Stimulated activated CD8-positive, alpha-beta memory T cell treated with anti-CD3 and anti-CD28 coated beads, Interleukin-2, amount 100 ng/mL, for 48 hours (primary cell): ENCODE measurements at places on chromosomes 2 and 18.

DNA sequence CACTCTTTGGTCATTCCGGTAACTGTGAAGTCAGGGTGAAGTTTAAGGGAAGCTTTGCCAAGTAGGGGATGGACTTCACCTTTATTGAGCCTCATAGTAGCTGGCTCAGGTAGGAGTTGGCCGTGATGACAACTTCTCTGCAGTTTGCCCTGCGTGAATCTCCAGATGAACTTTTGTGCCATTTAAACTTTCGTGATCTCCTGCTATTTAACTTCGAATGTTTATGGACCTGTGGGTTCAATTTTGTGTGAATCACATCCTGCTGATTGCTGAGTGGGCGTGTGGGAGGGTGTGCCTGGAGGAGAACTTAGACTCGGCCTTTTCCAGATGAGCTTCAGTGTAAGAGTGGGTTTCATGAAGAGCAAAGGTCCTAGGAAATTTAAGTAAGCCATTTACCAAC lies 4.2 kb downstream of the UGT1A1 start:
- no peak for DNase-seq

DNA sequence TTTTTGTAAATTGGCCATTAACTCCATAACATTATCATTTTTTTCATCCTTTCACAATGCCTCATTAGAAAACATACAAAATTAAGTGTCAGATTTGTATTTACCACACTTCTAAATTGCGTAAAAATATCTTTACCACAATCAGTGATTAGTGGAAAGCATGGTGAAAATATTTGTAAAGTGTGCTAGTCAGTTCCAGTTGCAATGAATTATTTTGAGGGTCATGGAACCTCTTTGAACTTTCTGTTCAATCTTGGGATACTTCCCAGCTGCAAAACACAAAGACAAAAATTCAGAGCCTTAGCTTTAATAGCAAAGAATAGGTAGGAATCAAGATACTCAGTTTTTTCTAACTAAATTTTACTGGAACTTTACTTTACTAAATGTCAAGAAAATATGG lies 4.0 kb upstream of the COL3A1 start:
- no peak for DNase-seq

- DNase-seq: no peak
Observed at GRCh38 chr2:106965611-106966010, 79.6 kb upstream of the ST6GAL2 start.

- DNase-seq: no peak
Observed at GRCh38 chr2:128422571-128422970, 103.9 kb upstream of the HS6ST1 start.

GRCh38 chr2:1708476-1709334 lies 35.6 kb downstream of the PXDN start:
- no peak for DNase-seq

GRCh38 chr2:235776531-235776930 lies 282.7 kb downstream of the AGAP1 start:
- no peak for DNase-seq

DNA sequence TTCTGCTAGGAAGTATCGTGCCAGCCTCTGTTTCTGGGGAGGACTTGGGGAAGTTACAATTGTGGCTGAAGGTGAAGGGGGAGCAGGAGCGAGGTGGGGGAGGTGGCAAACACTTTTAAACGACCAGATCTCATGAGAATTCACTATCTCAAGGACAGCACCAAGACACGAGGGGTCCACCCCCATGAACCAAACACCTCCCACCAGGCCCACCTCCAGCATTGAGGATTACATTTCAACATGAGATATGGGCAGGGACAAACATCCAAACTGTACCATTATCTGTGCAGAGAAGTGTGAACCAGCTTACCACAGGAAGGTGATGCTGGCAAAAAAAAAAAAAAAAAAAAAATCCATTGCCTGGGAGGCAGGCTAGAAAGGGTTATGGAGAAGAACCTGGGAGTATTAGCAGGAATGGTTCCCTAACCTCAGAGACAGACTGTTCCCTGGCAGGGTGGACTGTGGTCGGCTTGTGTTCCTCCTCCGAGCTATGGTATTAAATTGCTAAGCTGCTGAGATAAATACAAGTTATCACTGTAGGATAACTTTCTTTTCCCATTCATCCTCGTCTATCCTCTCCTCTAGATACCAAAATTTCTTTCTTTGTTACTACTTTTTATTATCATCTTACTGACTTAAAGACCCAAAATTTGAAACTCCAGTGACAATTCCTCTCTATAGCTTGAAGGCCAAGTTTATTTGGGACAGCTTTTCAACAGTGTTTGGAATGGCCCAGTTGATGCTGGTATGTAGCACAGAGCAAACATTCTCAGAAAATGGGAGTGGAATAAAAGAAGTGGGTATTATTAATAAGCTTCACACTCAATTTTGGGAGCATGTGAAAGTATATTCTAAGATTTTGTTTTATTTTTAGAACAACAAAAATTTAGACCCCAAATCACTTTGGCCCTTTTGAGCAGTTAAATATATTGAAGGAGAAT lies 73.7 kb upstream of the MAP3K20 start:
- DNase-seq: no peak

- no peak for DNase-seq
Observed at GRCh38 chr18:199768-200167, 41.4 kb downstream of the USP14 start.

DNA sequence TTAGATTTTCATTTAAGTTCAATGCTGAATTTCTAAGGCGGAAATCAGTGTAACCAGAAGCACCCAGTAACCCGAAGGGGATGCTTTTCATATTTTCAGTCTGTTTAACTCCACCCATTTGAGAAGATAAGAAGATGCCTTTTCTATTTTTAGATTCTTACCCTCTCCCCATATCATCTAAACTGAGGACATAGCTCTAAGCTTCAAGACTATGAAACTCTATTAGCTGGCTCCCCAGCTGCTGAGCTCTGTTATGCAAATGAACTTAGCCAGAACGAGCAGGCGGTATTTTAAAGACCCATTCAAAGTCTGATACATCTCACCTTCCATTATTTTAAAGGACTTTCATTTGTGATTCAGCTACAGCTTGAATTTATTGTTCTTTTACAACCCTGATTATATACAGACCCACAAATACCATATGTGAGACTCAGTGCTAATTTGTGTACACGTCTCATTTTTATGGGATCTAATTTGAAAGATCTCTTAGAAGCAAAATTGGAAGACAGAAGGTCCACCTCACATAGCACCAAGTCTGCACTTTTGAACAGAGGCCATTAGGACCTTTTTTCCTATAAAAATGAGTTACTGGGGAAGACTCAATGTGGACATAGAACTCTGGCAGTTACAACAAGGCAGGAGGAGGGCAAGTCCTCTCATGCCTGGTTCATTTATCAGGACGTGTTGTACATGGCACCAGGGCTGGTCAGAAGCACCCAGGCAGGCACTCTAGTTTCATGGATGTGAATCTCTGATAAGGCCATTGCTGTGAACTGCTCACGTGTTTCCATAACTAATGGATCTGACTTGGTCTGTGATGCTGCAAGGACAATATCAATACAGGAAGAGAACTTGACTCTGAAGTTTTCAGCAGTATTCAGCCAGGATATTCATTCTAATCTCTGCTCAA lies 16.3 kb downstream of the CDC42EP3 start:
- DNase-seq: no peak

- DNase-seq: no peak
Observed at GRCh38 chr2:105822186-105822585, 77.5 kb downstream of the NCK2 start.

GRCh38 chr2:72012886-72013574 lies 134.6 kb downstream of the CYP26B1 start:
- no peak for DNase-seq

GRCh38 chr18:52937840-52938239 lies 597.8 kb downstream of the DCC start:
- DNase-seq: no peak

DNA sequence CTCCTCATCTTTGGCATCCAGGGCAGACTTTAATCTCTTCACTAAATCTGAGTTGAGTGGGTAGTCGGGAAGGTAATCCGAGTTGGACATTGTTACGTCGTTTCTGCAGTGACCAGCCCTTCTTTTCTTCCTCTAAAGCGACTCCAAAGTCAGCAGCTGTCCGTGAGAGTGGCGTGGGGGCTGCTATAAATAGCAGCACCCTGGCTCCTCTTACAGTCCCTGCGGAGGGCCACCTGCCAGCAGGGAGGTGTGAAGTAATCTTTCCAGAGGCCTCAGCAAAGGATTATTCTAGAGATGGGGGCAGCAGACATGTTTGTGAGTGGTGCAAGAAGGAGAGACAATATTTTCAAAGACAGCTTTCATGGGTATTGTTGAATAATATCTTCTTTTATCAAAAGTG lies at the start of gene ASB18:
Gene ASB18 (minus strand): TSS at position 151 of the 400 bp plus-strand sequence. CDS start 61 bp downstream, at position 90.
- no peak for DNase-seq

DNA sequence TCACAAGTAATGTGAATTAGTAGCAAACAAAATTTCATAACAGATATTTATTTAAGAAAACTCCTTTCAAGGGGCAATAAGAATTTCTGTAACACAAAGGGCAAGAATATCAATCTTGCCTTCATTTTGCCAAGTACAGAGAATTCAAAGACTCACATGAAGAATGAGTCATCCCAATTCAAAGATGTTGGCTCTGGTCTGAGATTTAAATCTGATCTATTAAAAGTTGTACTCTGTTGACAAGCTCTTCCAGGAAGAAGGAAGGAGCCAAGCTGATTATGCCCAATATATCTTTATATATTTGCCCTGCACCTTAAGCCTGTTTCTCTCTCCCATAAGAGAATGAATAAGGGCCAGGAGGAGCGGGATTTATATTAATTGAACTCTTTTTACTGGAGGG lies 55.9 kb upstream of the RPE start:
- DNase-seq: no peak

DNA sequence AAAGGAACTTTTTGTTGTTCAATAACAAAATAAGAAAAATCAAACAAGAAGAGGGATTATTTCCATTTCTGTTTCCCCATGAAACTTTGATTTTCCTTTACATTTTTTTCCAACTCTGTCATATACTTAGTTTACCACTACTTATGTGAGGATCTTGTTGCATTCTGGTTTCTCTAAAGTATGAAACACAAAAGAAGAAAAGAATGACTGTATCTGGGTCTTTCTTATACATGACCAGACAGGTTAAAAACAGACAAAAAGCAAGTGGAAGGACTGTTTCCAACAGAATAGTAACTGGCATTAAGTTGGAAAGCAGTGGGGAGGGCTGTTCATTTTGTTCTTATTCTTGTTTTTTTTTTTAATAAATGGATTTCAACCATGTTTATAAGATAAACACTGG lies 1207.8 kb upstream of the FAM98A start:
- no peak for DNase-seq

- DNase-seq: no peak
Observed at GRCh38 chr2:222909286-222909685, 48.5 kb downstream of the ACSL3 start.

GRCh38 chr18:59990121-59990823 lies 90.5 kb downstream of the PMAIP1 start:
- DNase-seq: no peak

- DNase-seq: no peak
Observed at GRCh38 chr18:39453882-39454281, 1888.3 kb upstream of the CELF4 start.

- DNase-seq: no peak
Observed at GRCh38 chr2:196088203-196088602, 19.6 kb upstream of the DNAH7 start.
